Stimulated activated CD8-positive, alpha-beta memory T cell treated with anti-CD3 and anti-CD28 coated beads, Interleukin-15, amount 100 ng/mL, for 24 hours (primary cell): ENCODE measurements at places on chromosomes 6 and 20.

- DNase-seq = no peak
Observed at GRCh38 chr20:37574199-37574890, 46.7 kb upstream of the BLCAP start.

DNA sequence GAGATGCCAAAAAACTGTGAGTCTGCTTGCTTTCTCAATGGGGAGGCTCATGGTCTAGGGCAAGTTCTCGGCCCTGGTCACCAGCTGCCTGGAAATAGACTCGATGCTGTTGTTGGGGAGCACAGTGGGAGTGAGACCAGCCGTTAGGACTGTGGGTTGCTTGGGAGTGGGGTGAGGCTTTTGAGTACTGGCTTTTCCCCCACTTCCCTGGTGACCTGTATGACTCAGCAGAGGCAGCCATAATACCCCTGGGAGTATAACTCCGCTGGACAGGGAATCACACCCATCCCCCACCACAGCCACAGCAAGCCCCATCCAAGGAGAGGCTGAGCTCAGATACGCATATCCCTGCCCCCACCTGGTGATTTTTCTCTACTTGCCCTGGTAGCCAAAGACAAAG lies 48.9 kb upstream of the OGFRL1 start:
- no peak for DNase-seq

DNA sequence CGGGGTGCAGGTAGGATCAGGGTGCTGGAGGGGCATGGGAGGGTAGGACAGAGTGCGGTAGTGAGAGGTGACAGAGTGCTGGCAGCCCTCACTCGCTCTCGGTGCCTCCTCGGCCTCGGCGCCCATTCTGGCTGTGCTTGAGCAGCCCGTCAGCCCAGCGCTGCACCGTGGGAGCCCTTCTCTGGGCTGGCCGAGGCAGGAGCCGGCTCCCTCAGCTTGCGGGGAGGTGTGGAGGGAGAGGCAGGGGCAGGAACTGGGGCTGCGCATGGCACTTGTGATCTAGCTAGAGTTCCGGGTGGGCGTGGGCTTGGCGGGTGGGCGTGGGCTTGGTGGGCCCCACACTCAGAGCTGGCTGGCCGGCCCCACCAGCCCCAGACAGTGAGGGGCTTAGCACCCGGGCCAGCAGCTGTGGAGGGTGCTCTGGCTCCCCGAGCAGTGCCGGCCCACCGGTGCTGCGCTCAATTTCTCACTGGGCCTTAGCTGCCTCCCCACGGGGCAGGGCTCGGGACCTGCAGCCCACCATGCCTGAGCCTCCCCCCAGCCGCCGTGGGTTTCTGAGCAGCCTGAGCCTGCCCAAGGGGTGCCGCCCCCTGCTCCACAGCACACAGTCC lies 112.8 kb upstream of the DUSP22 start:
- no peak for DNase-seq

- DNase-seq = no peak
Observed at GRCh38 chr6:44012078-44012493, 115.2 kb downstream of the MRPL14 start.

DNA sequence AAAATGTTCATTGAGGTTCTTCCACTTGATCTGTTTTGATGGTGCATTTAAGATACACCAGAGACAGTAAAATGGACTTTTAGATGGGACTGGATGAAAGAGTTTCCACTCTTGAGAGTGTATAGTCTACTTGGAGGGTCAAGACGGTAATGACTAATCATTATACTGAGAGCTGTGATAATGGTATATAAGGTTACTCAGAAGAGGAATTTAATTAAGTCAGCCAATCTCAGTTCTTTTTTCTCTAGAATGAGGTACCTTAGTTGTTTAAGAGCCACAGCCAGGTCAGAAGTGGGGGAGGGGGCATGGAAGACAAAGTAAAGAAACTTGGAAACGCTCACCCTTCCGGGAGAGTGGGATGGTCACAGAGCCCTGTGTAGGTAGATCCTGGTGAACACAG lies 123.9 kb downstream of the MAP3K4 start:
- DNase-seq = no peak

GRCh38 chr6:15960740-15961634 lies 167.9 kb upstream of the MYLIP start:
- DNase-seq = no peak

- no peak for DNase-seq
Observed at GRCh38 chr6:108685970-108686369, 125.3 kb downstream of the FOXO3 start.

DNA sequence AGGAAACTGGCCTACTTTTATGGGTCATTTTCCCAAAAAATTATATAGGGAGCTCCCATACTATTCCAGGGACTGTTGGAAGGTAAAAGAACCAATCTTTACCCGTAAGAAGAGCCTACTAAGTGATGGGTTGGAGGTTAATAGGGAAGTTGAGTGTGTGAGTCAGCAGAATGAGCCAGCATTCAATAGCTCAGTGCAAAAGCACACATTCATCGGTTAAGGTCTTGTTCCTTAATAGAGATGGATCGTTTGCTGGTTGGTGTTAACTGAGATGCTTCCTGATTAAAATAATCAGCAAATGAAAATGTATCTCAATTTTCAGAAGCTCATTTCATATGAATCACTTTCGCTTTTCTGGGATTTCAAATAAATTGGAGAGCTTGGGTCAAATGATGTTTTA lies 115.3 kb upstream of the MRPS10 start:
- no peak for DNase-seq
